ENCODE measurements at places on chromosomes 11 and 22.

- no peak for DNase-seq
Measured at GRCh38 chr11:15107730-15108515, 6.8 kb upstream of the INSC start.

GRCh38 chr11:102452461-102453301 is at the start of gene TMEM123:
TMEM123 (minus strand) TSS chr11:102452765; CDS start chr11:102452623, 142 bp downstream.
- peak; percentile 58 for DNase-seq

DNA sequence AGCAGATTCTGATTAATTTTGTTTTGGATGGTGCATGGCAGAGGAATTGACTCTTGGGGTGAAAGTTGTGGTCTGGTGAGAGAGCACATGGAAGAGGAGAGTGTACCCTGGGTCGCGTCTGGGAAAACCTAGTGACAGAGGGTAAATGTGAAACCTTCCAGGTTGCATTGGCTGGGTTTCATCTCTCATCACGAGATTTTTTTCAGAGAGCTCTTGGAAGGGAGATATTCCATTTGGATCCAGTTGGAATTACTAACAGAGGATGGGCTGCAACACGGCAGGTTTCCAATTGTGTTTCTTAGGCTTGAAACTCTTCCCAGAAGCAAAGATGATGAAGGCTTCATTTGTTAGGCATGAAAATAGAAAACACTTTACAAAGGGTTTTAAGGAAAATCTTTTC is 109.7 kb upstream of the MTMR2 start:
- no peak for DNase-seq

DNA sequence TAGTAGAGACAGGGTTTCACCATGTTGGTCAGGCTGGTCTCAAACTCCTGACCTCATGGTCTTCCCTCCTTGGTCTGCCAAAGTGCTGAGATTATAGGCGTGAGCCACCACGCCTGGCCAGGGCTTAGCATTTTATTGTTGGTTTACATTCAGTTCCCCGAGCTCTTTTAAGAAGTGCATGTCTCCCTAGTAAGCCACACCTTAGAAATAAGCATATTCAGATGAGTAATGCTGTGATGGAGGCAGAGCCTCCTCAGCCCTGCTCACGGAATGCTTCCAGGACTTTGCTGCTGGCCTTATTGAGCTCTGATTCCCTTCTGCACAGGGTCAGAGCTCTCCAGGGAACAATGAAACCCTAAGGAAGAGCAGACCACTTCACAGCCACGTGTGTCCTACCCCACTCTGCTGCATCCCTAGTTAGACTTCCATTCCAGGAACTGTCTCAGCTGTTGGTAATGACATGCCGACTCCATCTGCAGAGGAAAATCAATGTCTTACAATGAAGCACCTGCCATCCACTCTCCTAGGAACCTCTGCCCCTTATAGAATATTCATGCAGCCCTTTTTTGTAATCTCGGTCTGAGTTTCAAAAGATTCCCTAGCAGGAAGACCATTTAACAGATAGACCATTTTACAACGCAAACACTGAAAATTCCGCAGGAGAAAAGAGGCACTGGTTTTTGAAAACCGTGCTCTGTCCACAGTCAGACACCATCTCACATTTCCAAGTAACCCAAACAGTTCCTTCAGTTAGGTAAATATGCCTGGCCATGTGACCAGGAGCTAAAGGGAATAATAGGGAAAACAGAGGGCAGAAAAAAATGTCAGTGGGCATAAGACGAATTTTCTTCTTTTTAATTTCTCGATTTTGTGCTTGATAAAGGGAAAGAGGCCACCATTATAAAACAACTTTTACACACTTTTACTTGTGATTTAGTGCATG is 1.7 kb upstream of the JAM3 start:
- no peak for DNase-seq

DNA sequence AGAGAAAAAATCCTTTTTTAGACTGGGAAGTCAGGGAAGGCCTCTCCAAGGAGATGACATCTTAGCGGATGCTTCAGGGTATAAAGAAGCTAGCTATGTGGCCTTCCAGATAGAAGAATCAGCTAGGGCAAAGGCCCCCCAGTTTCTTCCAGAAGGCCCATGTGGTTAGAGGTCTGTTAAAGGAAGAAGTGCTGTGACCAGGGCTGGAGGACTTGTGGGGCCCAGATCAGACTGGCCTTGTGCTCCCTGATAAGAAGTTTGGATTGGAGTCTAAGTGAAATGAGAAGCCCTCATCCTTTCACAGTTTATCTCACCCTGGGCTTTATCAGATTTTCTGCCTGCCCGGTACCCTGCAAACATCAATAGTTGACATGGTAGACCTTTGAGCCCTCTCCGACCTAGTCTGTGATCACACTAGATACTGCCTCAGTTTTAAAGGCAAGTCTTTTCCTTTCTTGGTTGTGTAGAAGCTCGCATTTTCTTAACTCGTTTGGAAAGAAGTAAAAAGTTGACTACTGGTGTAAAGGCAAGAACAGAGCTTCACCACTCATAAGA is 7.8 kb downstream of the AMPD3 start:
- no peak for DNase-seq
